Tongue (tissue), 3 donors: ENCODE measurements at places on chromosomes 12 and 14. TPM values are rescaled to one million over a fixed set of nuclear protein-coding genes. Genes with fewer than 3 reads are reported as not detected.

The RND1 gene
- 2.9 TPM for total RNA-seq

DNA sequence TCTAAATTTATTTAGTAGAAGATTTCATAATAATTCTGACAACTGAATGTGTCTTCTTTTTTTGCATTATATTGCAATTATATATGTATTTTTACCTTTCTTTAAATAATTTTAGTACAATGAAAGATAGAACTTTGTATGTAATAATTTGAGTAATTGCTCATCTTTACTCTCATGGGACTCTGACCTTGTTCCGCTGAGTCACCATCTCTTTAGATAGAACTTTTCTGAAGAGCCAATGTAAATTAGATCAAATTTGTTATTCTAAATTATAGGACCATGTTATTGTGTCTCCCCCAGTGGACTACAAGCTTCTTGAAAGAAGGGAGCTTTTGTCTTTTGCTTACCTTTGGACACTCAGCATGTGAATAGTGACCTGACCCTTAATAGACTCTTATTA, 96.1 kb downstream of the TRHDE start:
- no peak for DNase-seq

- no peak for DNase-seq
Measured at GRCh38 chr12:13950502-13950901, 30.9 kb downstream of the GRIN2B start.

GRCh38 chr12:51874000-51874399, 13.9 kb upstream of the ANKRD33 start:
- peak; percentile 33 for DNase-seq

DNA sequence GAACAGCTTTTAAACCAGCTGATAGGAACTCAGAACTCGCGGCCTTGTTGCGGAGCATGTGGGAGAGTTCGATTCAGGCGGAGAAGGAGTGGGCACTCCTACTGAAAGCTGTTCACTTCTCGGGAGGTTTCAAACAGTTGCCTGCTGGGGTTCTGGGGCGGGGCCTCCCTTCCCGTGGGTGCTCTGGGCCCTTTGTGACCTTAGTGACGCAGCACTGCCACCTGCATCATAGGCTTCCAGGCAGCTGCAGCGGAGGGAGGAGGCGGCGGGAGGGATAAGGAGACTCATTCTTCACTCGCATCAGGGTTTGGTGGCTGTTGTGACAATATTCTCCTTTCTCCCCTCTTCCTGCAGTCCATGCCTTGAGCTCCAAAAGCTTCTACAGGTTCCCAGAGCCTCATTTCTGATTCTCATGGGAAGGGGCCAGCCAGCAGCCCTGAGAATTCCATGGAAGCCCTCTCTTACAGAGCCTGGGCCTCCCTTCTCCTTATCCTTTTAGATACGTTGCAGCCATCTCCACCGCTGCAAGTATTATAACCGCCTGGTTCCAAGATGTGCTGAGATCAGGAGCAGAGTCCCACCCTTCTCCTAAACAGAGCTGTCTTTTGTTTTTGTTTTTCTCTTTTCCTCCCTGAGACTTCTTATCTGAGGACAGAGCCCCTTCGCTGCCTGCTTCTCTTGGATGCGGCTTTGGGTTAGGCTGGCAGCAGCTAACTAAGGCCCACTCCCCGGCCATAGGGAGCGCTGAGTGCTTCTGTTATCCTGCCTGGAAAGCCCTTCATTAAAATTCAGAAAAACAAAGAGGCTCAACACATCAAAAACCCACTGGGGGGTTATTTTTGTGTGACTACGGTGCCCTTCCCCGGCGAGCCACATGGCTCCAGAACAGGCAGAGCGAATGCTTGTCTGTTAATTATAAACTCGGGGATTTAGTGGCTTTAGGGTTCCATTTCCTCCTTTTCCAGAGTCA, 67.6 kb upstream of the GPATCH2L start:
- DNase-seq: no peak

- no peak for DNase-seq
Measured at GRCh38 chr12:22981711-22982110, 356.7 kb downstream of the ETNK1 start.

DNA sequence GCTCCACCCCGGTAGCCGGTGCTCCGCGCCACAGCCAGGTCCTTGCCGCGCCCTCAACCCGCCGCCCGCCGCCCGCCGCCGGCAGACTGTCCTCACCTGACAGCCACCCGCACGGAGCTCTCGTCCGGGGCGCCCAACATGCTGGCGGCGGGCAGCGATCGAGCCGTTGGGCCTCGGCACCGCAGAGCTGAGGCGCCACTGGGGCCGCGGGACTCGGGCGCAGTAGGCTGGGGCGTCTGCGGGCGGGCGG, 164 bp downstream of the KIF21A start:
- DNase-seq: no peak

- DNase-seq: no peak
Measured at GRCh38 chr12:47271800-47272239, 192.1 kb upstream of the AMIGO2 start.

DNA sequence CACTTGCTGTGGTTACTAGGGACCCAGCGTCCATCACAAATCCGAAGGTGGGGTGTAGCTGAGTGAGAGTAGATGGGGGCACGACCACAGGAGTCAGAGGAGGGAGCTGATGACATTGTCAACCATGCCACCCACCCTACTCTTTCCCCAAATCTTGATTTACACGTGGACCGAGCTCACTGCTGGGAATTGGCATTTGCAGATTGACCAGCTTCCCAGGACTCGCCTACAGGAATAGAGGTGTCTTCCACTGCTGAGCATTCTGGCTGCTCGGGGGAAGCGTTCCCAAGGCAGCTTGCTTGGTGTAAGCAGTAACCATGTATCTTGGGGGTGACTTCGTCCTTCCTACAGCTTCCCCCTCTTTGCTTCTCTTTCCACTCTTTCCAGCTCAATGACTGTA, 353 bp upstream of the PTPRR start:
- no peak for DNase-seq

The RIPK3 gene
- total RNA-seq: 5.5 TPM

DNA sequence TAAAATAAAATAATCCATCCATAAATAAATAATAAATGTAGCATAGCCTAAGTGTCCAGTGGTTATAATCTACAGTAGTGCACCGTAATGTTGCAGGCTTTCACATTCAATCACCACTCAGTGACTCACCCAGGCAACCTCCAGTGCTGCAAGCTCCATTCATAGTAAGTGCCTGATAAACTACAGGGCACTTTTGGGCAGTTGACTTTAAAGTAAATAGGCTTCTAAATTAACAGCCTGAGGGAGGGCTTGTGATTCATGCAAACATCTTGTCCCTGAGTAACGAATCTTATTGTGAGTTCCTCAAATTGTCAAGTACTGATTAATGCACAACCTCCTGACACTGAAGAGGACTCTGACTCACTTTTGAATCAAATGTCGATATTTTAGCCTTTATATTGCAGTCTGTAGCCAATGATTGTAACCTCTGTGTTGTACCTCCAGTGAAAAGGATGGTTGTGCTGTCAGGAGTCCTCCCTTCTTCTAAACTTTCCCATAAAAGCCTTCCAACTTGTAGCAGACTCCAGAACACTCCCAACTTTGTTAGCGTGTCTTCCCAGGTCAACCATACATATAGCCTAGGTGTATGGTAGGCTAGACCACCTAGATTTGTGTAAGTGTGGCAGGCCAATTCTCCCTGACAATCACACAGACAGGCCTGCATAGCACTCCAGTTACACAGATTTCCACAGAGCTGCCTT, 55.0 kb upstream of the BICD1 start:
- no peak for DNase-seq

GRCh38 chr12:105036937-105037649, 47.2 kb downstream of the ALDH1L2 start:
- DNase-seq: no peak

- DNase-seq: no peak
Measured at GRCh38 chr12:62078020-62078419, 182.2 kb upstream of the USP15 start.

- DNase-seq: no peak
Measured at GRCh38 chr12:227923-228845, 14.2 kb upstream of the SLC6A12 start.

DNA sequence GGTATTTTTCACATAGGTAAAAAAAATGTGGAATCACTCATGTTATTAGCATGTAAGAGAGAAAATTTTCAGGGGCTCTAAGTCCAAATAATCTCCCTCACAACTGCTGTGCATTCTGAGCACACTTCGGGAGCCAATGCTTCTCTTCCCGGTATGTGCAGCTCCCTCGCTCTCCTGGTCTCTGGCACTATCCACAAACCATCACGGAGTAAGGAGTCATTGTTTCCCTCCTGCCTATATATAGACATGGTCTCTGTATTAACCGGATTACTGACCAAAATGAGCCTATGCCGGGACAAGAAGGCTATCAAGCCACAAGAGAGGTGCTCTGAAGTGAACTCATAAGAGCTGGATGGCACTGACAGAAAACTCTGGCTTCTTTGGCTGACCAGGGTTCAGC, 13.4 kb downstream of the HECTD4 start:
- no peak for DNase-seq

DNA sequence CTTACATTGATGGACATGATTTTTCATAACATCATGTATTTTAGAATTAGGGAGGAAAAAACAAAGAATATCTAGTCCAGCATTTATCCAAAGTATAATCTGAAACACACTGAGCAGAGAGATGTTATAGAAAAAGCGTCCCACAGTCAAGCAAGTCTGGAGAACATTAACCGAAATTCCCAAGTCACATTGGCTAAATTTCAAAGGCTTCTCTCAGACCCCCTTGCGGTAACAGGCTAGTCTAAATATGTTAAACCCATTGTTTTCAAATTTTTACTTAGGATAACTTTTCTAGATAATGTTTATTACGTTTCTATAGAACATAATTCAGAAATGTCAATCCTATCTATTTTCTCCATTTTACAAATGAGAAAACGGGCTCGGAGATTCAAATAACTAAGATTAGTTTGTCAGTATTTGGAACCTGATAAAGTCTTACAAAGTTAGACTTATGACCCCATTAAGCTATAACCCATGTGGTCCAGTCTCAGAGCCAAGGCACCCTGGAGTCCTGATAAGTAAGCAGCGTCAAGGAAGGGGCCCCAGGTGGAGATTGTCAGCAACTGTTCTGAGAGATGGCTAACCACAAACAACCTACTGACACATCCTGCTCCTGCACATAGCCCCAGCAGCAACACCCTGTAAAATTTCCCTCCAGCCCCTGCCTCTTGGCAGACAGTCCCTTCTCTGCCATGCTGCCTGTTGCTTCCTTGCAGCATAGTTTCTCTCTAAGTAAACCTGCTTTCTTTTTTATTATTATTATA, 220.6 kb upstream of the TMEM260 start:
- peak; percentile 52 for DNase-seq

GRCh38 chr12:242496-242895, 20.1 kb downstream of the SLC6A13 start:
- DNase-seq: no peak

The PAPLN gene
- 7.3 TPM for total RNA-seq

The CEP128 gene
- 17.6 TPM for total RNA-seq

The RASSF9 gene
- 4.3 TPM for total RNA-seq

- DNase-seq: no peak
Measured at GRCh38 chr12:115394496-115395220, 710.7 kb upstream of the TBX3 start.

- peak; percentile 25 for DNase-seq
Measured at GRCh38 chr12:90128526-90128925, 419.9 kb upstream of the ATP2B1 start.

GRCh38 chr12:3172124-3173007, 95.2 kb downstream of the TSPAN9 start:
- no peak for DNase-seq

GRCh38 chr12:53751336-53752191, at the start of gene CISTR:
TSS of gene CISTR (minus strand) at chr12:53751979.
- peak; percentile 29 for DNase-seq

- DNase-seq: peak; percentile 17
Measured at GRCh38 chr14:61438860-61439765, 117.7 kb downstream of the PRKCH start.

The BDKRB2 gene
- 9.1 TPM for total RNA-seq

DNA sequence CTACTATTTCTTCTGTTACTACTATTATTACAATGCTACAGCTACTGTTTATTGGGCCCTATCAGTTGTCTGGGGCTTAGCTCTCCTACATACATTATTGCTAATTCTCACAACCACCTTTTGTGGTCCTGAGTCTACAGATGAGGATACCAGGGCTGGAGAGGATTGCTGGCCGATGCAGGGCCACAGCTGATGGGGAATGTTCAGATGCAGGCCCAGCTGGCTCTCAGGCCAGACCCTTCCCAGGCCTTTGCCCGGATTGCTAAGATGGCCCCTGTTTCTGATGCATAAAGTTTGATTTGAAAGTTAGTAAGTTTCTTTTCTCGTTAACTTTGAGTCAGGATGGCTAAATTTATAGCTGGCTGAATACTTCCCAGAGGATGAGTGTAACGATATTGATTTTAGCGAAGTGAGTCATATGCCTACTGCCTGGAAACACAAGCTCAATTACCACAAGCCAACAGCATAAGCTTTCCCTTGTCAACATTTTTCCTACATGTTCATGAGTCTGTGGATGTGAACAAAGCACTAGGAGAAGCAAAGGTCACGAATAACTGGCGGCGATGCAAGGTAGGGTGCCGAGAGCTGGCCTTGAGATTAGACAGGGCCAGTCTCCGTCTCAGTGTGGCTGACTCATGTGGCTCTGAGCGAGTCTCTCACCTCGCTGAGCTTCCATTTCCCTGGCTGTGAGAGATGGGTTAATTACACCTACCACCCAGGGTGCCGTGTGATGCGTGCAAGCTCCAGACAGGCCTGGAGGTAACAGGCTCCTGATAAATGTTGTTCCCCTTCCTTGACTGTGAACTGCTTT, 111.0 kb downstream of the BEGAIN start:
- no peak for DNase-seq

- no peak for DNase-seq
Measured at GRCh38 chr14:50985124-50985858, 41.0 kb upstream of the PYGL start.

GRCh38 chr14:23117371-23118020, 1.6 kb downstream of the CEBPE start:
- DNase-seq: no peak

DNA sequence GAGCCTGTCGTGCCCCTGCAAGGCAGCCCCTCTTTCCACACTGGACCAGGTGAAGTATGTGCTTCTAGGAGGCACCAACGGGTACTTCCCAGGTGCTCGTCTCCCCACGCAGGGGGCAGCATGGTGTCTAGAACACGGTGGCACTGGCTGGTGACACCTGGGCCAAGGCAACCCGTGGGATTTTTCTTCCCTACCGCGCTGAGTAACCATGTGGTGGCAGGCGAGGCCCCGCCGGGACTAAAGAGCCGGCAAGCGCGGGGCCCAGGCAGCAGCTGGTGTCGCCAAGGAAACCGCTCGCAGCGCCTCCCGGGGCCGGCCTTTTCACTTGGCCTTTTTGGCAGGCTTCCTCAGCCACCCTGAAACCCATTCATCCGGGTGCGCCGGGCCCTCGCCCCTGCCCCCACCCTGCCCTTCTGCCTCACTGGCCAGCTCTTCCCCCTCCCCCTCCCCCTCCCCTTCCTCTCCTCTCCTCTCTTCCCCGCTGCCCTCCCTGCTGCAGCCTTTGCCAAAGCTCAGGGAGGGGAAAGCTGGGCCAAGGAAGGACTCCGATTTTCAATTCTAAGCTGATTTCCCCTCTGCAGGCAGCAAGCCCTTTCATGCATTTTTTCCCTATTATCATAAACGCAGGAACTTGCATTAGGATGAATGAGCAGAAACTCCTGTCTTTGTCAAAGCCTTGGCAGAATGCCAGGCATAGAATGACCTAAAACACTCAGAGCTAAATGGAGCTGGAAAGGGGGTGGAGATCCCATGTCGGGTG, 81.2 kb downstream of the IRF2BPL start:
- peak; percentile 96 for DNase-seq

The UNC79 gene
- total RNA-seq: 0.41 TPM

The EFCAB11 gene
- total RNA-seq: 13.2 TPM
